NCI-H1694 treated with DMSO at 0.1 percent for 48 hours (cell line): ENCODE measurements at places on chromosomes 16 and 17.

DNA sequence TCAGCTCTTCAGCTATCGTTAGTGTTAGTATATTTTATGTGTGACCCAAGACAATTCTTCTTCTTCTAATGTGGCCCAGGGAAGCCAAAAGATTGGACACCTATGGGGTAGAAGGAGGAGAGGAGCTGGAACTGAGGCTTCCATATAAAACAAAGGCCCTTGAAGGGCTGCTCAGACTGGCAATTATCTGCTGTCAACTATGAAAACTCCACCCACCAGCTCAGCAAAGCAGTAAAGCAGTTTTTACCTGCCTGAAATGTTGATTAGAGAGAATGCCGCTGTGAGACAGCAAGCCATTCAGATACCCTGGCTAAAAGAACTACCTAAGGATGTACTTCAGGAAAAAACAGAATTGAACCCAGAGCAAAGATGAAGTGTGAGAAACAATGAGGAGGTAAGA is 45.9 kb upstream of the GNAO1 start:
- no peak for DNase-seq

GRCh38 chr17:62045517-62045916 is 19.6 kb downstream of the MED13 start:
- no peak for DNase-seq

DNA sequence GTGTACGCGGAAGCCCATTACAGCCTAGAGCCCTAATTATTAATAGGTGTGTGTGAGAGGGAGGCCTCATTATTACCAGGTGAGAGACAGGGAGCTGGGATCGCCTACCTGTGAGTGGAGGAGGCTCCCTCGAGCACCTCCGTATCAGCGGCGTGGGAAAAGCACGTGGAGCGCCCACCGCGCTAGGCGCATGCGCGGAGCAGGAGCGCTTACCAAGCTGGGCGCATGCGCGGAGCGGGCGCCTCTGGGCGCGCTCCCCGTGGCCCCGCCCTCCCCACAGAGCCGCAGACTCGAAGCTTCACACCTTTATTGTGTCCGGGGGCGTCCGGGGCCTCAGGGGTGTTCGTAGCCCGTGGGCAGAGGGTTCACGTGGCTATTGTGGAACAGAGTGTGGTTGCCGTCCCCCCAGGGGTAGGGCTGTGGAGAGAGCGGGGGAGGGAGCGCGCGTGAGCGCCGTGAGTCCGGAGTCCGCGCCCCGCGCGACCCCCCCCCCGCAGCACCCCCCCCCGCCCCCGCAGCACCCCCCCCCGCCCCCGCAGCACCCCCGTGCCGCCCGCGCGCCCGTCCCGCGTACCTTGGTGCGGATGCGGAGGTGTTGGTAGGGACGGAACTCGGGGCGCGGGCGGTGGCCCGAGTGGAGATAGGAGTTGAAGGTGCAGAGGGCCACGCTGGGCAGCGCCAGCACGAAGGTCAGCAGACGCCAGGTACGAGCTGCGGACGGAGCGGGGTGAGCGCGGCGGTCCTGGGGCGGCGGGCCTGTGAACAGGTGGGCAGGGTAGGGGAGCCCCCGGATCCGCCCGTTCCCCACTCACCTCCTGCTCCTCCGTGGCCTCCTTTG is 500 bp downstream of the COX6A2 start:
- no peak for DNase-seq

- peak; percentile 86 for DNase-seq
Observed at GRCh38 chr17:49508061-49508865, 13.2 kb downstream of the NGFR start.

DNA sequence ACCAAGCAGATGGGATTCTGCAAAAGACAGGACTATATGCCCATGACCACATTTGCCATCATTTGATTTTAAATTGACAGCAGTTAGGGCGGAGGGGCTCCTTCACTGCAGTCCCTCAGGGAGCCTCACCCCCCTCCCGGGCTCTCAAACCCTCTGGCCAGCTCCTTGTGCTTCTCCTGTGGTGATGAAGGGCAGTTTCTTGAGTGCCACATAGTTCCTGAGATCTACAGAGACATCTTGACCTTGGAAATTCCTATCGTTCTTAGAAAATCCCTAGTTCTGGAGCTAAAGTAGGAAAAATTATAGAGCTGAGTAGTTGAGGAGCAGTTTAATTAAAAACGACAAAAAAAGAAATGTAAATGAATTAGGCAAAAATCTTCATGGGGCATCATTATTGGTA is 231.5 kb downstream of the CCDC182 start:
- DNase-seq = no peak

- no peak for DNase-seq
Observed at GRCh38 chr17:40645943-40646342, 1.7 kb downstream of the SMARCE1 start.

- DNase-seq = no peak
Observed at GRCh38 chr16:68826652-68827051, 16.7 kb upstream of the TANGO6 start.

GRCh38 chr17:80916246-80916645 is 75.4 kb upstream of the CHMP6 start:
- DNase-seq = no peak

- DNase-seq = no peak
Observed at GRCh38 chr17:57505841-57506773, 239.0 kb downstream of the CCDC182 start.

DNA sequence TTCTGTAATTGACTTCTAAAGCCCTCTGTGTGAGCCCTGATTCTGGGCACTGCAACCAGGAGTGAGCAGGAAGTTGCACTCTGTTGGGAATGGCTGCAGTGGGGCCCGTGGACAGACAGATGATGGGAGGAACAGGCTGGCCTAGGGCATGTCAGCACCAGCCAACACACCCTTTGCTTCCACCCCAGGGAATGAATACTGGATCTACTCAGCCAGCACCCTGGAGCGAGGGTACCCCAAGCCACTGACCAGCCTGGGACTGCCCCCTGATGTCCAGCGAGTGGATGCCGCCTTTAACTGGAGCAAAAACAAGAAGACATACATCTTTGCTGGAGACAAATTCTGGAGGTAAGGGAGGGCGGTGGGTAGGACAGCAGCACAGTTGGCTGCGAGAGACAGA is 10.8 kb upstream of the LPCAT2 start:
- no peak for DNase-seq

GRCh38 chr16:17194190-17194780 is 276.5 kb downstream of the XYLT1 start:
- DNase-seq = peak; percentile 12

DNA sequence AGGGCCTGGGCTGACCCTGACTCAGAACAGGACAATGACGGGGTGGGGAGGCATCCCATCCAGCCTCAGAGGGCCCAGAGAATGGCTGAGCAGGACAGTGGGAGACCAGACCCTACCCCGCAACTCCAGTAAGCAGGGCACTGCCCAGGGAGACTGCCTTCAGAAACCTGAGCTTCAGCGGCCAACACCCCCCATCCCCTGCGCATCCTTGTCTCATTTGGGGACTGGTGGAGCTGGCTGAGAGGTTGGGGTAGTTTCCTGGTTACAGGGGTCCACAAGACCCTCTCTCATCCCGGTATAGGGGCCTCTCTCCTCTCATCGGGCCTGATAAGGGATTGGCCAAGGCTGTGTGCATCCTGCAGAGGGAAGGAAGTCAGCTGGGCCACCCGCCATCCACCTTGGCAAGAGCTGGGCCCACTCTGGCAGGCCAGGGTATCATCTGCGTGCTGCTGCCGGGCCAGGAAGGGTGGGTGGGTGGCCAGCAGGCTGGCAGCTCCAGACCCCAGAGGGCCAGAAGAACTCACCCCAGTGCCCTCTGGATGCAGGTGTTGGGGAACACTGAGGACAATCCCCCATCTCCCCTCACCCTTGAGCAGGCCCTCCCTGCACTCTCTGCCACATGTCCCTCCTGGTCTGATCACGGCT is 229.1 kb downstream of the KATNIP start:
- DNase-seq = no peak

DNA sequence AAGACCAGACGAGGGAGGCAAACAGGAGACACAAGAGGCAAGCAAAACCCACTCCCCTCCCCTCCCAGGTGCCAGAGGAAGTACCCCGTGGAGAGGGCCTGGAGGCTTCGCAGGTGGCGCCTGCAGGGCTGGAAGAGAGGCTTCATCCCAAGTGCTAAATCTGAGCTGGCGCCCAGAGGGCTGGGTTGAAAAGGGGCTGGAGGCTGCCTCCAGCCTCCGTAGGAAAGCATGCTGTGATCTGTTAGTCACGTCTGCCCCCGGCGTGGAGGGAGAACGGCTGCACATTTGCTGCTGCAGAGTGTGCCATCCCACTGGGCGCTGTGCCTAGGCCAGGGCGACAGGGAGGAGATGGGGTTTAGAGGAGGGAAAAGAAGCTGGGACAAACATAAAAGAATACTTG is 16.9 kb downstream of the RPH3AL start:
- DNase-seq = no peak
